ENCODE measurements at places on chromosomes 4 and X. TPM values are rescaled to one million over a fixed set of nuclear protein-coding genes. Genes with fewer than 3 reads are reported as not detected.

DNA sequence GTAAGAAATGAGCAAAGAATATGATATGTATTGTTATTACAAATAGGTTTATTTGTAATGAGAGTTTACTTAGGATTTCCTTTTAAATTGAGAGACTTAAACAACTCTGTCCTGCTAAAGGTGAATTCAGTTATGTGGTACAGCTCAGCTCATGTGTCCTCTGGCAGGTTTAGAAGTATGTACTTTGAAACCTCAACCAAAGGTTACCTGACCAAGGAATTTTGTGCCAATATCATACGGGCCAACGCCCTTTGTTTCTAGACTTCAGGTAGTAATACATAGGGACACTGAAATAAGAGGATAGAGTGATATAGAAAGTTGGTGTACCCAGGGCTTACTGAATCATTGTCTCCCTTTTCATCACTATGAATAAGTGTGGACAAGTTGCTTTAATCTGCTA, 25.7 kb downstream of the SLAIN2 start:
- peaks cover 17% of the 10 kb centered on the region for H3K4me1 ChIP-seq
- DNase-seq, result no peak
- no peak overlapping the region for H3K4me3 ChIP-seq
- no peaks in the 10 kb centered on the region for H3K36me3 ChIP-seq

Gene GASK1B
- 6.4 TPM for total RNA-seq

DNA sequence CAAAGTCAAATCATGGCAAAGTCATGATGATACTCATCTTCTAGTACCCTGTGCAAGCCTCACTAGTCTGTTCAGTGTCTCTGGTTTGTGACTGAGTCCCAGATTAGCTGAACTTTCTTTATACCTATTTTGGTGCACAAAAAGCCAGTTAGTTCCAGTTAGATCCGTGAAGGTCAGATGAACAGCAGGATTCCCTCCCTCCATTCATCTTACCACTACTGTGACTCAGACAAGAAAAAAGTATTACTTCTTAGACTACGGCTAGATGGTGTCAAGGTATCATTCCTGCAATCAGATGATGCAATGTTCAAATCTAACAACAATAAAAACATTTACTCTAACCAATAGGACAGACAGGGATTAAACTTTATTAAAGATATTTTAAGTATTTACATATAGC, 30.4 kb downstream of the ARHGEF6 start:
- DNase-seq, result no peak
- H3K4me3 ChIP-seq, result no peak overlapping the region
- no peak overlapping the region for H3K27ac ChIP-seq
- H3K36me3 ChIP-seq, result no peaks in the 10 kb centered on the region
- no peaks in the 10 kb centered on the region for H3K4me1 ChIP-seq
- H3K27me3 ChIP-seq, result no peaks in the 10 kb centered on the region

DNA sequence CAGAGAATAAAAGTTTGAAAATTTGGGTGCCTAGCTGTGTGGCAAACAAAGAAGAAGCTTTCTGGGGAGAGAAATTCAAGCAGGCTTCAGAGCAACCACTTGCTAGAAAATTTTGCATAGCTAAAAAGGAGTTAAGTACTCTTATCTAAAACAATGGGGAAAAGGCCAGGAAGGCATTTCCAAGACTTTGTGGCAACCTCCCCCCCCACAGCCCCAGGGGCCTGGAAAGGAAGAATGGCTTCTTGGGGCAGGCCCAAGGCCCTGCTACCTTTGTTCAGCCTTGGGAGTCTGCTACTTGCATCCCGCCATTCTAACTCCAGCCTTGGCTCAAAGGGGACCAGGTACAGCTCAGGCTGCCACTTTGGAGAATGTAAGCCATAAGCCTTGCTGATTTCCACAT, 102.2 kb downstream of the PTCHD1 start:
- no peak overlapping the region for H3K27ac ChIP-seq
- DNase-seq, result no peak

DNA sequence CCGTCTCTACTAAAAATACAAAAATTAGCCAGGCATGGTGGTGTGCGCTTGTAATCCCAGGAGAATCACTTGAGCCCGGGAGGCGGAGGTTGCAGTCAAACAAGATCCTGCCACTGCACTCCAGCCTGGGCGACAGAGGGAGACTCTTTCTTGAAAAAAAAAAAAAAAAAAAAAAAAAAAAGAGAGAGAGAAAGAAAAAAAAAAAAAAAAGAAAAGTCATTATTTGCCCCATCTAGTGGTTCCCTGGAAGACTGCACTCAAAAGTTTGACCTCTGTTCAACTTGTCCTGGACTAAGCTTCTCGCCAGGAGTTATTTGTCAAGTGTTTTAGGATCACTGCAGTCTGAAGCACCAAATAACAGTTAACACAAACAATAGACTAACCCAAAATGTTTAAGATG, 45.3 kb upstream of the KCTD8 start:
- H3K4me1 ChIP-seq, result no peaks in the 10 kb centered on the region
- no peak overlapping the region for H3K4me3 ChIP-seq
- DNase-seq, result no peak
- H3K27me3 ChIP-seq, result no peaks in the 10 kb centered on the region

DNA sequence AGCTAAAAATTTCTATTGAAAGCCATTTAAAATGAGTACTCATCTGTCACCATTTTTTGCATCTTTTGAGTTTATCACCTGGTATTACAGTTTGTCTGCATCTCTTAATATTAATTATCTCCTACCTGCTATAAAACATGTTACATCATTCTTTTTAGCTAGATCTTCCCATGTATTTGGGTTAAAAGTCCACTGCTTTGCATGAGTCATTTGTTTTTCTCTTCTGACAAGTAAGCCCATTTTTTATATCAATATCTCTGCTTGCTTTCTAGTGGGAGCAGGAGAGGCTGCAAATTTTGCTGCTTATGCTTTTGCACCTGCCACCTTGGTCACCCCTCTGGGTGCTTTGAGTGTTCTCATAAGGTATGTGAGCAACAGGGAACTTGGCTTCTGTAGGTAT, 16.1 kb downstream of the NIPAL1 start:
- peaks cover 21% of the 10 kb centered on the region for H3K4me1 ChIP-seq
- H3K4me3 ChIP-seq, result no peak overlapping the region
- no peak for DNase-seq
- peaks cover 9% of the 10 kb centered on the region for H3K36me3 ChIP-seq
- no peaks in the 10 kb centered on the region for H3K27me3 ChIP-seq

- DNase-seq, result no peak
- H3K4me3 ChIP-seq, result no peak overlapping the region
- H3K36me3 ChIP-seq, result no peaks in the 10 kb centered on the region
- no peaks in the 10 kb centered on the region for H3K27me3 ChIP-seq
Measured at GRCh38 chr4:47531241-47531953, 46.3 kb downstream of the ATP10D start.

DNA sequence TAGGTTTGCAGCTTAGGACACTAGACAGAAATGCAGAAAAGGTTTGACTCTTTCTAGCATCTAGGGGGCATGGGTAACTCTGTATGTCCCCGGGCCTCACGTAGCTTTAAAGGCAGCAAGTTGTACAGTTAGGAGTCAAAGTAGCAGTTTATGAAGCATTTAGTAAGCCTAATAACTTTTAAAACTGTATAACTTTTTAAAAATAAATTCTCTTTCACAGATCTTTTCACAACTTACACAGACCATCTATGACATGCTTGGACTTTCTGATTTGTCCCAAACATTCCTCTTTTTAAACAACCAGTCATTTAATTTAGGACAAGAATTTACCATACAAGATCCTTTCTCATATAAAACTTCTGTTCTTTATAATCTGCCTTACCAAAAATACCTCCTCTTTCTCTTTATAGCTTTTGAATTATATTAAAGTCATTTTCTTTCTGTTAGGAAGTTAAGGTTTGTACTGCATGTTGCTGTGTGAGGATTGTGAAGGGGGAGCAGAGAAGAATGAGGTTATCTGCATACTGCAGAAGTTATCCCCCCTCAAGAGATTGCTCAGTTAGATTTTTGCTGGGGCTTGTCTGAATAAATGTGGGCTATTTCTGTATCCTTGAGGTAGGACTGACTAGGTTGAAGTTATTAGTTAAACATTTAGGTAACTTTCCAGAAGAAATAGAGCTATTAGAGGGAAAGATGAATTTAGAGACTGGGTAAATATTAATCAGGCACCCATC, 94.3 kb downstream of the CPE start:
- H3K27ac ChIP-seq, result no peak overlapping the region
- no peaks in the 10 kb centered on the region for H3K36me3 ChIP-seq
- DNase-seq, result no peak
- H3K4me3 ChIP-seq, result no peak overlapping the region

DNA sequence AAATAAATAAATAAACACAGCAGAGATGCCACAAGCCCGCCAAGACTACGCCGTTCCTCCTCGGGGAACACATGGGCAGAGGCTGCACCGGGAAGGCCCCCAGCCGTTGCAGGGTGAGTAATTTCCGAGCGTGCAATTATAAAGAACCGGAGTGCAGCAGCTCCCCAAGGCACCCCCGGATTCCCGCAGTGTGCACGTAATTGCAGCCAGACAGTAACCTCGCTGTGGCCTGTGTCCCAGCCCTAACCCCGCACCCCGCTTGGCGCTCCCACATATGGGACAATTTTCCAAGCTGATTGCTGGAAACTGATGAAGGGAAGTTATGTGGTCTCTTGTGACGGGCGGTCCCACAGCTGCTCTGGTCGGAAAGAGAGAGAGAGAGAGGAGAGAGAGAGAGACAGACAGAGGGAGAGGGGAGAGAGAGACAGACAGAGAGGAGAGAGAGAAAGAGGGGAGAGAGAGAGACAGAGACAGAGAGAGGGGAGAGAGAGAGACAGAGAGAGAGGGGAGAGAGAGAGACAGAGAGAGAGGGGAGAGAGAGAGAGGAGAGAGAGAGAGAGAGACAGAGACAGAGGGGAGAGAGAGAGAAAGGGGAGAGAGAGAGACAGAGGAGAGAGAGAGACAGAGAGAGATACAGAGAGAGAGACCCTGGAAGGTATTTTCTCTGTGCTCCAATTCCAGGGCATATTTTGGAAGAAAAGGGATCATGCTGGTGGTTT, 275.4 kb downstream of the SHOX start:
- H3K4me1 ChIP-seq, result no peaks in the 10 kb centered on the region
- no peaks in the 10 kb centered on the region for H3K27me3 ChIP-seq
- DNase-seq, result no peak
- H3K4me3 ChIP-seq, result no peak overlapping the region

DNA sequence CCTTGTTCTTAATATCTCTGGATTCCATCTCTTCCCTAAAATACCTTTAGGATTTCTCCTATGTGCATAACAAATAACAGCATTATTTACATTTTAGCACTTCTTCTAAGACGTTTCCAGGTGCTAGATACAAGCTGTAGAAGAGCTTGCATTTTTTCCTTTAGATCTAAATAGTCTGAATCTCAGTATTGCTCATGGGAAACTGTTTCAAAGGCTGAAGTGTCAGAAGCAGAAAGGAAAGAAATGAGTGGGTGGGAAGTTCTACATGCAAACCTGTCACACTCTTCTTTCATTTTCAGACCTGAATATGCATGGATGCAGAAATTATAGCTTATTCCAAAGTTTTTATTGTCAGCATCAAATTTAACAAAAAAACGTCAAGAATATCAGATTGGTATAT, 41.8 kb downstream of the FGF13 start:
- H3K4me3 ChIP-seq, result no peak overlapping the region
- no peaks in the 10 kb centered on the region for H3K27me3 ChIP-seq
- H3K4me1 ChIP-seq, result no peaks in the 10 kb centered on the region
- DNase-seq, result no peak
- no peaks in the 10 kb centered on the region for H3K36me3 ChIP-seq
- no peak overlapping the region for H3K27ac ChIP-seq

- no peaks in the 10 kb centered on the region for H3K27me3 ChIP-seq
- H3K4me1 ChIP-seq, result no peaks in the 10 kb centered on the region
- no peak overlapping the region for H3K27ac ChIP-seq
- no peak overlapping the region for H3K4me3 ChIP-seq
Measured at GRCh38 chr4:119581190-119581873, 47.3 kb downstream of the PDE5A start.

Gene DCAF12L1
- total RNA-seq, result 2.7 TPM

DNA sequence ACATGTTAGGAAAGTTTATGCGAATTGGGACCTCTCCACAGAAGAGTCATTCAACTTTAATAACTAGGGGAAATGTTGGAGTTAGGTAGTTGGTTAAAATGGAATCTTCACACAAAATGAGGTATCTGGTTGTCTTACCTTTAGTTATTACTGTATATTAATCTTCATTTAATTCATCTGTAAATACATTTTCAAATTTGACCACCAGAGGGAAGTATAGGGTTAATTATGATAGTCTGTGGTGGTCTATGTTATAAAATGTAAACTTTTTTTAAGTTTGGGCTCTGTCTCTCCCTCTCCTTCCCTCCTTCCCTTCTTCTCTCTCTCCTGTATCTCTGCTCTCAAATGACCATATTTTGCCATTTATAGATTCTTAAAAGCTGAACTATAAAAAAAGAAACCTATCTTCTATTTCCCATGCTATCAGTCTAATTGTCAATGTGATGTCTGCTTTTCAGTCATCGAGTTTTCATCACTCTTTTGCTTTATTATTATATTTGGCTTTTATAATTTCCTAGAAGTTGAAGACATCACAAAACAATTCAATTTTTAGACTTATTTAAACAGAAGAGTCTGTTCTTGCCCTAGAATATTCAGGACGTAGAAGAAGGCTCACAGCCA, 49.8 kb downstream of the TMEM144 start:
- no peaks in the 10 kb centered on the region for H3K27me3 ChIP-seq
- no peak overlapping the region for H3K4me3 ChIP-seq

- H3K4me1 ChIP-seq, result no peaks in the 10 kb centered on the region
- H3K27me3 ChIP-seq, result peaks cover 4% of the 10 kb centered on the region
- H3K27ac ChIP-seq, result no peak overlapping the region
- DNase-seq, result no peak
- no peak overlapping the region for H3K4me3 ChIP-seq
- H3K36me3 ChIP-seq, result no peaks in the 10 kb centered on the region
Measured at GRCh38 chrX:734362-734761, 103.8 kb downstream of the SHOX start.

Gene NIPAL1
- total RNA-seq, result 10.7 TPM

DNA sequence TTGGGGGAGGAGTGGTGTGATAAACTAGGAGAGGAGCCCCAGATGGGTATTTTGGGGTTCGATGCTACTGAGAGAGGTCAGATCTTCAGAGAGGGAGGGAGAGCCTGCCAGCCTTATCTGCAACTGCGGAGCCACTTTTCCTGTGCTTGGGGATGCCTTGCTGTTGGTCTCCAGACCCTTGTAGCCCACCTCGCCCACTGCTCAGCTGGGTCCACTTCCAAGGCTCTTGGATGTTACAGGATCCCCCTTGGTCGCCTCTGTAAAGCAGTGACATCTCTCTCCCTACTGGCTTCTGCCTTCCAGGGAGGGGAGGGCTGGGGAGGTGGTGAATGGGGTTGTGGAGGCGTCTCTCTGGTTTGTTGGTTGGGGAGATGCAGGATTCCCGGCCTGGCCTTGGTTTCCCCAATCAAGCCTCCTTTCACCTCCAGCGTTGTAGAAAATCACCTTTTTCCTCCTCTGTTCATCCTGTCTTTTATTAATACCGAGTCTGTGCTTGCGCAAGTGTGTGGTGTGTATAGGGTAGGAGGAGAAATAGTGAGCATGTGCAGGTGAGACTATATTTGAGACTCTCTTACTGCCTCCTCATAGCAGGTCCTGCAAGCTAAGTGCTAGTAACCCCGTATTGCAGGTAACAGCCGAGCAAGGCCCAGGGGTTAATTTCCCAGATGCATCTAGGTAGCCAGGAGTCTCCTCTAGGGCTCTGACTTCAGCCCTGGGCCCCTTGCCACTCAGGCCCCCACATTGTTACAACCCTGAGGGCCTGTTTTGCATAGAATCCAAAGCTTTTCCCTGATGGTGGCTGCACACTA, 337.4 kb downstream of the ARHGAP10 start:
- no peaks in the 10 kb centered on the region for H3K27me3 ChIP-seq
- no peaks in the 10 kb centered on the region for H3K4me1 ChIP-seq
- H3K27ac ChIP-seq, result no peak overlapping the region
- no peak for DNase-seq

- peaks cover 57% of the 10 kb centered on the region for H3K4me1 ChIP-seq
- no peaks in the 10 kb centered on the region for H3K27me3 ChIP-seq
- H3K27ac ChIP-seq, result no peak overlapping the region
- no peaks in the 10 kb centered on the region for H3K36me3 ChIP-seq
- H3K4me3 ChIP-seq, result no peak overlapping the region
Measured at GRCh38 chr4:6916069-6916586, 6.5 kb downstream of the TBC1D14 start.

Gene HSD17B10
- 175 TPM for total RNA-seq

Data from liver (tissue), 10 donors.